Tongue (tissue), 3 donors: ENCODE measurements at places on chromosomes 1 and 21. TPM values are rescaled to one million over a fixed set of nuclear protein-coding genes. Genes with fewer than 3 reads are reported as not detected.

DNA sequence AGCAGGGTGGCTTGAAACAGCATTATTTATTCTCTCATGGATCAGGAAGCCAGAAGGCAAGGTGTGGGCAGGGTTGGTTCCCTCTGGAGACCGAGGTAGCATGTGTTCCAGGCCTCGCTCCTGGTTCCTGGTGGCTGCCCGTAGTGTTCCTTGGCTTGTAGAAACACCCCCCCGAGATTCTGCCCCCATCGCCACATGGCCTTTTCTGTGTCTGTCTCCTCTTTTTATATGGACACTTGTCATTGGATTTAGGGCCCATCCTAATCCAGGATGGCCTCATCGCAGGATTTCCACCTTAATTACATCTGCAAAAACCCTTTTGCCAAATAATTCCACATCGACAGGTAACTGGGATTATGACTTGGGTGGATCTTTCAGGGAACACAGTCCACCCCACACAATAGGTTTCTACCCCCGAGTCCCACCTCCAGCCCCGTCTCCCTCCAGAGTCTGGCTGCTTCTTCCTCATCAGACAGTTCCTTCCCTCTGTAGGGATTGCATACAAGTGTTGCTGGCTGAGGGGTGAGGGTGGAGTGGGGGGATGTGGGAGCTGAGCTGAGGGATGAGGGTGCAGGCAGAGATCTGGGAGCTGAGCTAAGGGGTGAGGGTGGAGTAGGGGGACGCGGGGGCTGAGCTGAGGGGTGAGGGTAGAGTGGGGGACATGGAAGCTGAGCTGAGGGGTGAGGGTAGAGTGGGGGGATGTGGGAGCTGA lies 12.3 kb upstream of the NPHP4 start:
- DNase-seq, result no peak

WDR3 gene
- total RNA-seq, result 19.6 TPM

- DNase-seq, result peak; percentile 6
These were observed 62.4 kb downstream of the CLEC20A start for GRCh38 chr1:178434360-178434759.

- no peak for DNase-seq
These were observed 28.8 kb downstream of the GORAB start for GRCh38 chr1:170560681-170561285.

DNA sequence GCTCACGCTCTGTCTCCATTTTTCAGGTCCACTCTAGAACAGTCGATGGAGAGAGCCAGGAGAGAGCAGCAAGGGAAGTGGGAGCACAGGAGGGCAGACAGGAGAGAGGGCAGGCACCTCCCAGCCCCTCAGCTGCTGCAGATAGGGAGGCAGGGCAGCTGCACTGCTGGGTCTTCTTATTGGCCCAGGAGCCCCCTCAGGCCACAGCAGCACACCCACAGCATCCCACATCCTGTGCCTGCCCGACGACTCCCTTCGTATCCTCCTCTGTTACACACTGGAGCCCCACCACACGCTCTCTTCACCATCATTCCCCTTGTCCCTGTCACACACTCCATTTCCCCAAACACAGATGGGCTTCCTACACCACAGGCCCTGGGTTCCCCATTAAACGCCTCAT lies 13.7 kb upstream of the ARTN start:
- no peak for DNase-seq

GPR52 gene
- total RNA-seq, result 3.9 TPM

DNA sequence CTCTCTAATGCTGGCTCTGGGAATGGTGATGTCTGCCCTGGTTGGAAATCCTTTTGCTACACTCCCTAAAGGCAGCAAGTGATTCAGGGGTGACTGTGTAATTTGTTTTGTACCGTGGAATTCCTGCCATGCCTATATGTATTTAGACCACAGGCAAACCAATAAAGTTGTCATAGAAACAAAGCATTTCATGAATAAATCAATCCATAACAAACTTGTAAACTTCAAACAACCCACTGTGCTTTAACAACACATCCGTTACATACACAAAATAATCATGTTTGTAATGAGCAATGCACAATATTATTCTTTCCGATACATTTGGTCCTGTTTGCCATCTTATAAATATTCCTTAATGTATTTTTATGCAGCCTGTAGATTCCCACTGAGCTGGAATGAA lies 330.3 kb upstream of the SNX7 start:
- DNase-seq, result peak; percentile 34

GRCh38 chr1:11488966-11489625 lies 10.1 kb downstream of the DISP3 start:
- no peak for DNase-seq

GRCh38 chr1:66596191-66596590 lies 62.2 kb downstream of the SGIP1 start:
- no peak for DNase-seq

DNA sequence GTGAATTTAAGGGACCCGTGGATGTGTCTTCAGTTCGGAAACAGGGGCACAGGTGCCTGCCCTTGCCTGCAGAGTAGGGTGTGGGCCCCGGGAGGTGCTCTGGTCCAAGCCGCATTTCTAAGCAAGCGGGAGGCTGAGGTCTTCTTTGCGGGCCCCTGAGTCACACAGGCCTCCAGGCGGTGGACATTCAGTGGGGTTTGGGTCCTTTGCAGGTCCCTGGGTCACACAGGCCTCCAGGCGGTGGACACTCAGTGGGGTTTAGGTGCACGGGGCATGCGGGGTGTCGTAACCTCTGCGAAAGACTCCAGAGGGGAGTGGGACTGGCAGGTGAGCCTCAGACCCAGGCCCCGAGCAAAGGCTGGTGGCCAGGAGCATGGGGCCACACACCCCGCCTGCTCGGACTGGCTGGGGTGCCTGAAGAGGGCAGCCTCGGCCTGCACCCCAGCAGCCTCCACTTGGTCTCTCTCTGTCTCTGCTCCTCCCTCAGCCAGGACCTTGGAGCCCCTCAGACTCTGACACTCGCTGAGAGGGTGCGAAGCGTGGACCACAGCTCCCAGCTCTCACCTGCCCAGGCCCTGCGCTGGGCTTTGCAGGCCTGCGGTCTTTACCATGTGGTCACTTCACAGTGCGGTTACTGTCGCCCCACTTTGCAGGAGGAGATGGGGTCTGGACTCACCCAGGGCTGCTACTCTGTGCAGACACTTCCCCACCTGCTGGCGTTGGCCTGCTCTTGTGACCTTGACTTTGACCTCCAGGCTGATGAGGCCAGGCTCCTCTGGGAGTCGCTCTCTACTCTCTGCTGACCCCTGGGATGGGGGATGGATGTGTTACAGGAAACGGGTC lies 6.0 kb upstream of the AGPAT3 start:
- no peak for DNase-seq

- no peak for DNase-seq
These were observed 325.8 kb upstream of the NR5A2 start for GRCh38 chr1:199701726-199702125.

RNPEP gene
- total RNA-seq, result 28.6 TPM

GRCh38 chr1:240098534-240098933 lies 6.9 kb downstream of the FMN2 start:
- DNase-seq, result no peak

- no peak for DNase-seq
These were observed 152.6 kb upstream of the LMO4 start for GRCh38 chr1:87176087-87176486.

DNA sequence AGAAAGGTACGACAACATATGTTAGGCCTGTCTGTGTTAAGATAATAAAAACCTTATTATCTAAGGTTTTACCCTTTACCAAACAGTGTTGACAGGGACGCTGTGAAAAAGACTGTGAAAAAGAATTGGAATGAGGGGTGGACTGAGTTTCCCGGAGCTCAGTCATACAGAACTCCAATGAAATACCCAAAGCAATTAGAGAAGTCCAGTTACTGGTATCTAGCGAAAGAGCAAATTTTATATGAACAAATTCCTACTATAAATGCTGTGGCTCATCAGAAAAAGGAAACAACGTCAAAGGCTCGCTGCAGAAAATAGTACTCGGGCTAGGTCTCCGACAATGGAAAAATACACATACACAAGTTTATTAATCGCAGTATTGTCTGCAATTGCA lies 708 bp upstream of the RBBP5 start:
- no peak for DNase-seq

SRM gene
- 25.7 TPM for total RNA-seq

CHODL gene
- 176 TPM for total RNA-seq

DNA sequence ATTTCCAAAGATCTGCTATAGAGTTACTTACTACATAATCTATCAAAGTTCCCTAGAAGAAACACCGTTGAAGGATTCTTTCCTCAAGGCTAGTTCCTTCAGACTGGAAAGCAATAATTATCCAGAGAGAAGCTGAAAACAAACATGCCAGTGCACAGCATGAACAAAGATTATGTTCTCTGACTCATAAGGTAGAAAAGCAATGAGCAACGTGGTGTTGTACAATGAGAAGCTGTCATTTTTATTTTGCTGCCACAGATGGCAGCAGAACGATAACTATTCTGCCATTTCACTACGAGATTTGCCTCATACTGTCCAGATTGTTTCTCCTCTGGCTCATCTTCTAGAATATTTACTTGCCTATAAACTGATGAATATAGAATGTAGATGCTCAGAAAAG lies 10.7 kb downstream of the EXTL2 start:
- no peak for DNase-seq

OR14K1 gene
- not detected for total RNA-seq

SELL gene
- 4.3 TPM for total RNA-seq

DNA sequence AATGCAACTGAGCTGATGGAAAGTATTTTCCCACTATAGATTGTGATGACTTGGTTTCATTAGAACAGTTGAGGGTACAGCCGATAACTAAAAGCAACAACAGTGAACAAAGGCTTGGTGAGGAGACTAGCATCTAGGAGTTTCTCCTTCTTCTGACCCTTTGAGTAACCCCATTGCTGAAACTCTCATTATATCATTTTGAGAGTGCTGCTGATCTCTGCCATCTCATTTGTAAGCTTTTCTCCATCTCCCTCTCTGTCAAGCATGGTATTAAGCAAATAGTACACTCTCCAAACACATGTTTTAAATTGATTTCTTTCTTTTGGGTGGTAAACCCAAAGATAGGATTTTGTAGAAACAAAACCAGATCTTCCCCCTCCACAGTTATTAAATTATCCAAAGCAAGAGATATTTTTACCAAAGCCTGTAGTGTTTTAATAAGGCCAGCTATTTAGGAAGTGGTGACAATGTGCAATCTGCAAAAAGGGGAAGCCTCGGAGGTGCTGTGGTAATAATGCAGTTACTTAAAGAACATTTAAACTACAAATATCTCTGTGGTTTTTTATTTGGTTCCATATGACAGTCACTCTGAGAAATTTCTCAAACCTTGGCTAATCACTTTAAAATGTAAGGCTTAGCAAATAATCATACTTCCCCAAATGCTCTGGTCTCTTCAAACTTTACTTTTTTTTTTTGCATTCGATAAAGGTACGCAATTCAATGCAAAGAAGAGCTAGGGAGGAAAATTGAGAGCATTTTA lies 287.5 kb downstream of the HLX start:
- DNase-seq, result no peak
